ENCODE measurements at places on chromosomes 7 and 10.

- no peak for DNase-seq
Observed at GRCh38 chr10:124359336-124359832, 59.3 kb downstream of the OAT start.

- DNase-seq = no peak
Observed at GRCh38 chr10:35300063-35300699, 36.1 kb upstream of the CCNY start.

GRCh38 chr10:60444494-60445064, 54.9 kb upstream of the ANK3 start:
- no peak for DNase-seq

DNA sequence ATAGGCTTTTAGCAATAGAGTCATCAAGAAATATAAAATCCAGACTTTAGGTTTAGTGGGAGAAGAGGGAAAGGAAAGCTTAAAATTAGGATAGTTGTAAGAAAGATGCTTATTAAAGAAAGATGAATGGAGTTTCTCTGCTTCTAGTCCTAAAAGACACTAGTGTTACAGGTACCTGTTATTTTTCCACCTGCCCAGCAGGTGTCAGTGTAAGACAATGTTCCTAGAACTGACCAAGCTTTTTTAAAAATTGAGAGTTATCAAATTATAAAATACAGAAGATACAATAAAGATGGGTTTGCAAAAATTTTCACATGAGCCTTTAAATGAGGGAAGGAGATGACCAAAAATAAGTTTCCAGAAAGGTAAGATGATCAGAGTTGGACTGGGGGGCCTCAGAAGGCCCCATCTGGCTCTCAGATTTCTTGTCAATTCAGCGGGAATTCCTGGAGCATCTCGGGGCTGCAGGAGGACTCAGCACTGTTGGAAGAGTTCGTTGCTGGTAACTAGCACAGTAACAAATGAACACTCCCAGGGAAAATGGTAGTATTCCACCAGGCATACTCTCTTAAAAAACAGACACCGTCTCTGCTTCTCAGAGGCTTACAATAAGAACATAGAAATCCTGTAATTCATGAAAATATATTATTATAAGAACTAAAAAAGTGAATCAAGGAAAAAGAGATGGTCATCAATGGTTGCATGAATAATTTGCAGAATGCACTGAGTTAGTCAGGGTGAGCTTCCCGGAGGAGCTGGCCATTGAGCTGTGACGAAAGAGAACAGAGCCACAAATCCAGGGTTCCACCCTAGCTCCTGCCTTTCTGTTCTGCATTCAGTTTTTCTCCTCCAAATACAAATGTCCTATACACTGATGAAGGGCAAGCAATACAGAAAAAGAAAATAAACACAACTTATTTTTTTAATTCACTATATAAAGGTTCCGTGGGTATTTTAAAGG, 71.8 kb upstream of the PIK3CG start:
- DNase-seq = peak; percentile 19

DNA sequence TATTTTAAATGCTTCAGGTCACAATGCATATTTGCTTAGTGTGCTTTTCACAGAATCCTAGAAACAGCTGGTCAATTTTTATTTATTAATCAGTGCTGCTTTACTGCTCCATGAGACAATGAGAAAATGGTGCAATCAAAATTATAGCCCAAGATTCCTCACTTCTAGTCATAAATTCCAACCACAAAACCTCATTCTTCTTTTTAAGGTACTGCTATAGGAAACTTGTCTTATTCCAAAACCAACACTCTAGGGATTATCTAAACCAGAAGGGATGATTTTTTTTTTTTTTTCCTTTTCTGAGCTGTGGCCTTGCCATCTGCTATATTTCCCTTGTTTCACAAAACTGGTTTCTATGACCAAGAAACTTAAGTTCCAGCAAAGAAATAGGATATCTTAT, 64.0 kb upstream of the SEMA3A start:
- no peak for DNase-seq

DNA sequence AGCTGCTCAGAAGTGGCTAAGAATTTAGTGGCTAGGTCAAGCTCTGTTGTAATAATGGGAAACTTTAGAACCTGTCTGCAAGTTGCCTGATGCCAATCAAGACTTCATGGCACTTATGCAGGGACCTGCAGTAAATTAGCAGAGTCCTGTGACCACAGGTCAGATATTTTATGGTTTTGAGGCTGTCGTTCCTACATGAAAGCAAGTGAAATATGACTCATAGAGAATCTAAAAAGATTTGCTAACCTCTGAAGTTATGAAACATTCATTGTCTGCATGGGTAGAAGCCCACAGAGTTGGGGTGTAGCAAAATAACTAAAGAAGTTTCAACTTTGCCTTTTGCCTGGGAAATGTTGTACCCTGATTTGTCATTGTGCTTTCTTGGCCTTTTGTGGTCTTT, 32.3 kb downstream of the SLC39A12 start:
- DNase-seq = no peak

DNA sequence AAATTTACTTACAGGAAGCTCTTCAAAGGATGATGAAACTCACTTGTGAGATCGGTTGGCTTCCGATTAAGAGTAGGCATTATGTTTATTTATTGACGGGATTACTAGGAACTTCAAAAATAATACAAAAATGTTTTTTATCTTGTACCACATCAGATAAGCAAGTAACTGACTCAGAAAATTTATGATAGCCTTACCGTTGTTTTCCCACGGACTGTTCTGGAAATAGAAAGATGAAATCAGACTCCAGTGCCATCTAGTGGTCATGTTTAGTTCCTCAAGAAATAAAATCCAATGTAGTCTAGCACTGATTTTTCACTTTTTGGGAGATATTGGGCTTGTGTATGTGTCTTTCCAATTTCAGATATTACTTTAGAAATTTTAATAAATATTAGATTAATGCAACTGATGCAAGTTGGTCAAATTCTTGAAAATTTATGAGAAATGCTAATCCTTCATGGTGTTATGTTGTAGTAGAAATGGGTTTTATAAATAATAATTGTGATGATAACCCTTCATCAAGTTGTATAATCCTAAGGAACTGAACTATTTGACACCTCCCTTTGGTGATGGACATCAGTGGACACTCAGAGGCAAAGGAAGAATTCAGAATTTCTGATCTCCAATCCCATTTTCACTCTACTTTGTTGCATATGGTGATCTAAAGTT, 168.8 kb downstream of the TMEM26 start:
- DNase-seq = no peak

- no peak for DNase-seq
Observed at GRCh38 chr7:98238076-98238475, 14.0 kb downstream of the TECPR1 start.

DNA sequence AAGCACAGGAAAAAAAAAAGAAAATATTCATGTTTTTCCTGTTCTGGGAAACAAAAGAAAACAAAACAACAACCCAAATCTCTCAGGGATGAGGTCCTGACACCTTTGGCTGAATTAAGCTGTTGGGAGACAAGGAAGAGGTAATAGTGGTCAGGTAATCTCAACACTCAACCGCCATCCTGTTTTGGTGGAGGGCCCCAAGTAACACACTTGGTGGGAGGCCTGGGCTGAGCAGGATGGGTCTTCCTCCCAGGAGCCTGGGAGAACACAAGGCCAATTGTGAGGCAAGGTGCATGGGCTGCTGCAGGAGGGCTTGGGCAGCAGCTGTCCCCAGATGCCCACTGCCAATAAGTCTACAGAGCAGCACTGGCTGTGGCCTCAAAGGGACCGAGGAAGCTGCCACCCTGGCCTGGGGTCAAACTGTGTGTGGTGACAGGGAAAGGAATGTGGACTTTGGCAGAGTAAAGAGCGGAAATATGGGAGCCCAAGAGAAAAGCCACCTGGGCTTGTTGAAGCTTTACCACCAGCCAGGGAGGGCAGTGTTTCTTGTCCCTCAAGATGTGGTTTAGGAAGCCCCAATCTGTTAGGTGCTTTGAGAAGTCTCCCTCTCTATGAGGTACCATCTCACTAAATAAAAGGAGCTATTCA, 93.5 kb upstream of the SLC25A13 start:
- DNase-seq = no peak
